Activated CD4-positive, alpha-beta T cell treated with anti-CD3 and anti-CD28 coated beads for 48 hours (primary cell): ENCODE measurements at places on chromosomes 5 and 9.

DNA sequence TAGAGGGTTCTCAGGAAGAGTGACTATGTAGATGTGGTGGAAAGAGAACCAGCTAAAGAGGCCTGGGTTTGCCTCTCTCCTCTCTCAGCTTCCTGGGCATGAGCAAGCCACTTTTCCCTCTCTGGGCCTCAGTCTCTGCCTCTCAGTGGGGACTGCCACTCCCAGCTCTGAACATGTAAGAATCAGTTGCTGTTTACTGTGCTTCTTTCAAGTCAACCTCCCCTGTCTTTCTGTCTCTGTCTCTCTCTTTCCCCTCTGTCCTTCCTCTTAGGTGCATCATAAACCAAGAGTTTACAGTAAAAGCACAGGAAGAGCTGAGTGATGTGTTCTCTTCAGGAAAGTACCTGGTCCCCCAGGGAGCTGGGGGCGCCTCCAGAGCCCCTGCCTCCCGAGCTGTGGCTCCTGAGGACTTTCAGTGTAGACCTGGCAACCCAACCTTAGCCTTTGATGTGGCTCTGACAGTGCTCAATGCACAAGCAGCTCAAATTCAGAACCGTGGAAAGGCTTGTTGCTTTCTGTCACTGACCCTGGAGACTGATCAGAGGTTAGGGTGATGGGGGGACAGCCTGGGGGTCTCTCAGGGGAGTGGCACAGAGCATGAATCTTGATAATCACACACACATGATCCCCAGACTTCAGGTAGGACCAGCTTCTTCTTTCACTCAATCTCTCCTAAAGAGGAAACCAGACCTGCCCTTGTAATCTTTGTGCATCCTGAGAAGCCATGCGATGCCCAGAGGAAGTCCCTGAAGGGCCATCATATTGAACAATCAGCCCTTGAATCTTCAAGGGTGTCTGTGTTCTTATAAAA, 59.4 kb upstream of the TNFSF8 start:
- peak; percentile 83 for DNase-seq

DNA sequence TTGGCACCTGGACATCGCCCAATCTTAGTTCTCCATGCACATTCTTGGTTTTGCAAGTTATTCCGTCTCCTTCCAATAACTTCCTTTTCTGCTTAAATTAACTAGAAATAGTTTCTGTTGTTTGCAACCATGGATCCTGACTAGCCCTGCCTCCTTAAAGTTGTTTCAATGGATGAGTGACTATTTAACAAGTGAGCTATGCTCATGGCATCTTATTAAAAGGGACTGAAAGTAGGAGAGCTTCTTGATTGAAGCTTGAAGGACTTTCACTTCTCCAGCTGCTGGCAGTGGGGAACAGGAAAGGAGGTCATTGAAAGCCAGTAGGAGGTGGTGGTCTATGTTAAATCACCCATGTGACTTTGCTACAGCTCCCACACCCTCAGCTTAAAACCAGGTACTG, 466.8 kb downstream of the ARHGEF28 start:
- DNase-seq, result no peak

DNA sequence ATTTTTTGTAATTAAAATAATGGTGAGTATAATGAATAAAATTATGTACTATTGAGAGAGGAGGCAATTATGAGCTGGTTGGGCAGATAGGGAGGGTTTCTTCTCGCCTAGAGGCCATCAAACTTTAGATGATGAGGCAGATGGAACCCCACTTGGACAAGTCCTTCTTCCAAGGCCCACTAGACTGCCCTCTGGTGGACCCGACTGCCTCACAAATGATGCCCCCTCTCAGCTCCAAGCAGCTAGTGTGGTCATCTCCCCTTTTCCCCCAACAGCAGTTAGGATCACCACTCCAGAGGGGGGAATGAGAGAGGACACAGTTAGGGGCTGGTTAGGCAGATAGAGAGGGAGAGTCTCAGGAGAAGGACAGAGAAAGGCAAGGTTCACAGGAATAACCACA, 348.0 kb upstream of the CDH18 start:
- DNase-seq, result no peak

DNA sequence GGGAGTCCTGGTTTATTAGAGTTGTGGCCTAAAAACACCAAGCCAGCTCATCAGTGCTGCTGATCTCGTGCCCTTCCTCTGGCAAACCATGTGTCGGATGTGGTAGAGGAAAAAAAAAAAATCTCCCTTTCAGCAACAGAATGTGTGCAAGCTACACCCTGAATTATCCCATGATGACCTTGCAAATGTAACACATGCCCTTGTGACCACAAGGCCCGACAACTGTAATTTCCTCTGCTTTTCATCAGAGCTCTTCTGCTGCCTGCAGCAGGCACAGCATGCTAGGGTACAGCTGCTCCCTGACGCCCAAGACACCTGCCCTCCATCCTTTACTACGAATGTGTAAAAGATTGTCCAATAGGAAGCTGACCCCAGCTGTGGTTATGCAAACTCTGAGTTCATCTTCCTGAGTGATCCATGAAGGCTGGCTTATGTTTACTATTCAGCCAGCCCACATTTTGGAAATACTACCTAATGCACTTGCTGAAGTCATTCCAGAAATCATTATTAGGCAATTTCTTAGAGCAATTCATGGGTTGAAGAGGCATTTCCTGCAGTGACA, 14.6 kb upstream of the BNC2 start:
- DNase-seq, result no peak

GRCh38 chr5:179852993-179853547, 5.5 kb downstream of the MRNIP start:
- DNase-seq, result no peak

DNA sequence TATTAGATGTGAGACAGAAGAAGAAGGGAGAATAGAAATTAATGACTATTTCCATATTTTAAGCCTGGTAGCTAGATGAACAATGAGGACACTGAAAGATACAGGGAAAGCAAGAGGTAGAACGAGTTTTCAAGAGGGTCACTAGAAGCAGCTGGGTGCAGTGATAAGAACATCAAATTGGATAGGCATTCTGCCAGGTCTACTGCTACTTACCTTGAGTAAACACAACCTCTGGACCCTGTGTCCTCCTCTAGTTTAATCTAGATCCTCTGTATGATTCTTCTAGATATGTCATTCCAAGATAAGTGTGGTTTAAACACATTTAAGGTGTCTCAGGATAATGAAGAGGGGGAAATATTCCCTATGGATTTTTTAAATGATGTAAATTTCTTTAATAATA, 31.2 kb downstream of the OTP start:
- no peak for DNase-seq

GRCh38 chr5:60177596-60177995, 284.1 kb upstream of the PDE4D start:
- no peak for DNase-seq

- no peak for DNase-seq
Observed at GRCh38 chr5:156109317-156110023, 217.5 kb upstream of the SGCD start.

DNA sequence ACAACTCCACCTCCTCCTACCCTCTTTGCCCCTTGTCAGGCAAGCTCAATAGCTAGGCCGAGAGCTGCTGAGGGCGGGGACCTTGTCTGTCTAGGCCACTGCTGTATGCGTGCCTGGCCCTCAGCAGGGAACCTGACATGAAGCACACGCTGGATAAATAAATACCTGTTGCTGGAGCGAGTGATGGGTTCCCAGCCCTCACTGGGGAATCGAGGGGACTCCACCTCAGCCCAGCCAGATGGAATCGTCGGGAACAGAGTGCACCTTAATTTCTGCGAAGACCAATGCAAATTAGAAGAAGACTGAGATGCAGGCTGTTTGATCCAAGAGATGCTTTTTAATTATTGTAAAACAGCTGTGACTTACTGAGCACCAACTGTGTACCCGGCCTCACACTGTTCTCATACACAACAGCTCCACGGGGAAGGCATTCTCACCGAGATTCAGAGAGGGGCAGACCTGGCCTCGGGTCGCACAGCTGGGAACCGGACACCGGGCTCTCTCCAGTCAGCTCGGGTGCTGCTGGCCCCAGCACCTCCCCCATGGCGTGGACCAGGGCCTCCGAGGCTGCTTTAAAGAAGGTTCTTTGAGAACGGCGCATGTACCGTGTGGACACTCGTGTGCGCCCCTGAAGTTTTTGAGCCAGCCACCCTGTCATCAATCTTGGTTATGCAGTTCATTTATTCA, 109.7 kb upstream of the IER5L start:
- DNase-seq, result peak; percentile 0

- no peak for DNase-seq
Observed at GRCh38 chr5:136311999-136312398, 53.3 kb downstream of the TRPC7 start.
